ENCODE measurements at places on chromosomes 13 and 19.

- DNase-seq, result no peak
Measured at GRCh38 chr19:5717215-5717935, 2.6 kb downstream of the LONP1 start.

DNA sequence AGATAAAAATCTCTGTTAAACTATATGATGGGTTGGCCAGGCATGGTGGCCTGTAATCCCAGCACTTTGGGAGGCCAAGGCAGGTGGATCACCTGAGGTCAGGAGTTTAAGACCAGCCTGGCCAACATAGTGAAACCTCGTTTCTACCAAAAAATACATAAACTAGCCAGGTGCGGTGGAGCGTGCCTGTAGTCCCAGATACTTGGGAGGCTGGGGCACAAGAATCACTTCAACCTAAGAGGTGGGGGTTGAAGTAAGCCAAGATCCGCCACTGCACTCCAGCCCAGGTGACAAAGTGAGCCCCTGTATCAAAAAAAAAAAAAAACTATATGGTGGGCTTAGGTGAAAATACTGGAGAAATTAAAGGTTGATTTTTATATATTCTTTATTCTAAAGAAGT, 11.3 kb downstream of the TBC1D4 start:
- no peak for DNase-seq

- no peak for DNase-seq
Measured at GRCh38 chr13:43077046-43077445, 53.7 kb downstream of the DNAJC15 start.

DNA sequence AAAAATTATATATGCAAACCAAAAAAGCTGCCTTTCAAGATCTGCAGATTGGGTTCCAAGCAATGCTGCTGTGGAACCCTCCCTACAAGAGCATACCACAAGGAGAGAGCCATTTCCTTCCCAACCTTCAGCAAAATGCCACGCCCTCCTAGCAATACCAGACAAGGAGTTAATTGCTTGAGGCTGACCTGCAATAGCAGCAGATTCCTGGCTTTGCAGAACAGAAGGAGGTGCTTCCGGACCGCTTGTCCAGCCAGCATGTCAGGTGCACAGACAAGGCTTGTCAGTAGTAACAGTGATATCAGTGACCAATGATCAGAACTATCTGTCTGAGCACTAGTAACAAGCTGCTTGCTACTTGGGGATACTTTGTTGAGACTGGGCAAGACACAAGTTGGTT, 301.6 kb downstream of the FGF14 start:
- no peak for DNase-seq

DNA sequence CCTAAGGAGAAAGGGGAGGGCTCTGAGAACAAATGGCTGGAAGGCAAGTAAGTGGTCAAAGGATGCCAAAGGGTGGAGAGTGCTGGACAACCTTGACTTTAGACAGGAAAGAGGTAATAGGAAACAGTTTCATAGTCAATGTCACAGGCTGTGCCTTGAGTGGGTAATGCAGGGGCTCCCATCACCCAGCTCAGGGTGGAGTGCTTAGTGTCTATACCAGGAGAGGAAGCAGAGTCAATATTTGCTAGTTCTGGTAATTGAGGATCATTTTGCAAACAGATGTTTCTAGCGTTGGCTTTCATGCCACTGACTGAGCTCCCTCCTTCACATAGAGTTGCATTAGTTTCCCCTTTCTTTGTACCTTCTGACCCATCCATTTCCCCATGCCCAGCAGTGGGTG, 64.6 kb upstream of the KL start:
- DNase-seq, result no peak

- DNase-seq, result no peak
Measured at GRCh38 chr13:43766725-43767124, 20.0 kb downstream of the ENOX1 start.

DNA sequence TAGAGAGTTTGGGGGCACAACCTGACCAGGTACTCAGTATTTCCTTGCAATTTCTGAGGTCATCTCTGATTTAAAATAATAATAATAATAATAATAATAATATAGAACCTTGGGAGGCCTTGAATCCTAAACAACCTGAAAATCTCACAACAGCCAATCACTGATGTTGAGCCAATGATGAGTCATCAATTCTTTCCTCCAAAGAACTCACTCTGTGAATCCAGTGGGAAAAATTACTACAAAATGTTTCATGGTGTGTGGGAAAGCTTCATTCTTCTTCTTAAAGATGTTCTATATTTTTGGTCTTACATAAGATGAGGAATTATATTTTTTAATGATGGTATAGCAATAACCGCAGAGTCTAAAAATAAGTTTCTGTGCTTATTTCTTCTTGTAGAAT, 594.6 kb downstream of the EFNB2 start:
- no peak for DNase-seq

- DNase-seq, result peak; percentile 71
Measured at GRCh38 chr19:3034656-3035541, 5.8 kb upstream of the TLE2 start.

GRCh38 chr19:2607712-2608601, 94.5 kb downstream of the GNG7 start:
- no peak for DNase-seq

- no peak for DNase-seq
Measured at GRCh38 chr19:30890033-30890432, 459.2 kb downstream of the TSHZ3 start.

DNA sequence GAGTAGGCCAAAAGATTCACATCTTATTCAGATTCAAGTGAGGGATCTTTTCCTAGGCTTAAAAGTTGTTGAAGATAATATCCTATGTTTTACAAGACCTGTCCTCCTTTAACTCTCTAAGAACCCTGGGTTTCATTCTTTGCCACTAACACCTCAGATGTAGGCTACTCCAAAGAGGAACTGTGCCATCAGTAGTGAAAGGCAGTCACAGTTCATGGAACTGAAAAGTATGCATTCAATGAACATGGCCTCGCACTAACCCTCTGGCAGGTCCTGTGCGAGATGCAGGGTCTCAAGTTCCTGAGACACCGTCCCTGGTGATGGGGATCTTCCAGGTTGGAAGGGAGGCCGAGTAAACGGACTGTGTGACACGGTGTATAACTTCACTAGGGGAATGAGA, 4.3 kb downstream of the LGALS14 start:
- no peak for DNase-seq

DNA sequence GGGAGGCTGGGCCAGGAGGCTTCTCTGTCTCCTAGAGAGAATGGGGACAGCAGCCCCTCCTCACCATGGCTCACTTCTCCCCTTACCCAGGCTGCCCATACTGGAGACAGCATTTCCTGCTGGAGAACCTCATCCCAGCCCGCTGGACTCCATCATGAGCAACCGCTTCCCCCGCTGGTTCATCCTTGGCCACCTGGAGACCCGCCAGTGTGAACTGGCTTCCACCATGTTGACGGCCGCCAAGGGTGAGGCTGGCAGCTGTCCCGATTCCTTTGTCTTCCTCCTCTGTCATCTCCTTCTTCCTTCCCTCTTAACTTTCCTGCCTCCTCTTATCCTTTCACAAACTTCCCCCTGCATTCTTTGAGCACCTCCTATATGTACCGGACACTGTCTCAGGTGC, 28.0 kb downstream of the ZSWIM4 start:
- DNase-seq, result no peak

- DNase-seq, result no peak
Measured at GRCh38 chr13:32022311-32022710, 9.3 kb upstream of the FRY start.

- DNase-seq, result peak; percentile 89
Measured at GRCh38 chr13:49858178-49858856, 65.8 kb upstream of the KPNA3 start.

DNA sequence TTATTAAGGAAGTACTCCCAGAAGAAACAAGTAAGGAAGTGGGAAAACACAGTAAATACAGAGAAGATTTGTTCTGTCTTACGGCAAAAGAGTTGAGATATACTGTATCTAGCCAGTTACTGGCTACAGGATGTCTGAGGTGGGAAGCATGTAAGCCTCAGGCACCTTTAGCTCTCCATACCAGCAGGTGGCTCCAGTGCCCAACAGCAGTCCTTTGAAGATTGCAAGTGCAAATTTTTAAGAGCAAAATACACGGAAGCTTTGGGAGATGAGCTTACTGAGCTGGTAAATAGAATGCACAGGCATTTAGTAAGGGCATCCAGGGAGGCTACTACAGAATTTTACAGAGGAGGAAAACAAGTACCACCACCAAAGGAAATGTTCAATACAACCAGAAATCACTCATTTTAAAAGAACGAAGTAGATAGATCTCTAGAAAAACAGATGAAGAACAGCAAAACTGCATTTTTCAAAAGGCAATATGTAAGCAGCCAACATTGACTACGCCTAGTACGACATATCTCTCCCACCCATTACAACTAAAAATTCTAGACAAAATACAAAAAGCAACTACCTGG, 57.9 kb upstream of the VSTM2B start:
- no peak for DNase-seq

DNA sequence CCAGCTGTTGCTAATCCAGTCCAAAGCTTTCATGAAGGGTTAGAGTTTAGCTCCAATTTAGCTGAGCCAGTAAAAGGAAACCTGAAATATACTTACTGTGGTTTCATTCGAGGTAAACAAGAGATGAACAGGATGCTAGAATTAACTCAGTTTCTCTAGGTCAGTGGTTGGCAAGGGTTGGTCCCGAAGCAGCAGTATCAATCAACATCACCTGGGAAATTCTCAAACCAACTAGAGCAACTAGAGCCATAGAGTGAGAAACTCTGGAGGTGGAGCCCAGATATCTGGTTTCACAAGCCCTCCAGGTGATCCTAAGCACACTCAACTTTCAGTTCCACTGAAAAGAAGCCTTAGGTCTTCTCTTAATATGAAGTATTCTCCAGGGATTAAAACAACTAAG, 376.7 kb downstream of the OXGR1 start:
- DNase-seq, result no peak

- no peak for DNase-seq
Measured at GRCh38 chr19:50719566-50719965, at the start of gene SHANK1. SHANK1 (minus strand) TSS chr19:50719802; CDS start chr19:50716919, 2,883 bp downstream.

- no peak for DNase-seq
Measured at GRCh38 chr19:3178973-3179738, 587 bp downstream of the S1PR4 start.

DNA sequence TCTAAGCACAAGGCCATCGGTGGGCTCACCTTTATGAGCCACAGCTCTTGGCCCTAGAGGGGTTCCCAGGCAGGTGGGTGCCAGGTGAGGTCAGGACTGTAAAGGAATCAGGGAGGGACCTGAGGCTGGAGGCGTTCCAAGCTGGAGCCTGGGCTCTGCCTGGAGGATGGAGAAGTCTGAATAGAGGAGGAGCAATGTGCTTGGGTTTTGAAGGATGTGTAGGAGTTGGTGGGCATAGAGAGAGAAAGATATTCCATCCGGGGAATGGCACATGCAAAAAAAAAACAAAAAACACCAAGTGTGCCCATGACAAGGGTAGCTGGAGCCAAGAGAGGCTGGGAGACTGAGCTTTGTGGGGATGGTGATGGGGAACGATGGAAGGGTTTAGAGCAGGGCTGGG, 2.4 kb downstream of the GRIN3B start:
- DNase-seq, result no peak

DNA sequence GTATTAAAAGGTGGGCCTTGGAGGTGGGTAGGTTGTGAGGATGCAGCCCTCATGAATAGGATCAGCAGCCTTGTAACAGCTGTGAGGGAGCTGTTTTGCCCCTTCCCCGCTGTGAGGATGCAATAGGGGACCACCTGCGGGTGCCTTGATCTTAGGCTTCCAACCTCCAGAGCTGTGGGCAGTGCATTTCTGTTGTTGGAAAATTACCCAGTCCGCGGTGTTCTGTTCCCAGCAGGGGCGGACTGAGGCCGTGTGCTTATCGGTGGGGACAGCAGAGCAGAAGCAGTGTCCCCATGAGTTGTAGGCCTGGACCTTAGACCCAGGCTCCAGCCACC, 54.8 kb upstream of the TEX29 start:
- DNase-seq, result no peak

DNA sequence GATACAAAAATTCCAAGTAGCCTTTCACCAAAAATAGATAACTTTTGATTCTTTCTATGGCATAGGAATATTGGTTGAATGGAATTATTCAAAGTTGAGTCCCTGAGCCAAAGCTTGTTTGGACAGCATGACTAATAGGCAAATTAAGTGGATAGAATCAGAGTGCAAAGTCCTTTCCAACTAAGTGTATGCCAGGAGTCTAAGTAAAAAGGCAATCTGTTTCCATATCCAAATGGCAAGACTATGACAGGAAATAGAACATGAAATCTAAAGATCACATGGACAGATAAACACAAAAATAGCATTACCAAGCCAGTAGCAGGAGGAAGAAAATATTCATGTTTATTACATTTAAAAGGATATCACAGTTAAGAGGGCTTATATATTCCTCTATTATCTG, 804.6 kb downstream of the SLITRK6 start:
- peak; percentile 28 for DNase-seq

- DNase-seq, result no peak
Measured at GRCh38 chr19:32289566-32290210, 55.7 kb upstream of the ZNF507 start.

- DNase-seq, result no peak
Measured at GRCh38 chr13:70616847-70617246, 508.6 kb upstream of the KLHL1 start.

DNA sequence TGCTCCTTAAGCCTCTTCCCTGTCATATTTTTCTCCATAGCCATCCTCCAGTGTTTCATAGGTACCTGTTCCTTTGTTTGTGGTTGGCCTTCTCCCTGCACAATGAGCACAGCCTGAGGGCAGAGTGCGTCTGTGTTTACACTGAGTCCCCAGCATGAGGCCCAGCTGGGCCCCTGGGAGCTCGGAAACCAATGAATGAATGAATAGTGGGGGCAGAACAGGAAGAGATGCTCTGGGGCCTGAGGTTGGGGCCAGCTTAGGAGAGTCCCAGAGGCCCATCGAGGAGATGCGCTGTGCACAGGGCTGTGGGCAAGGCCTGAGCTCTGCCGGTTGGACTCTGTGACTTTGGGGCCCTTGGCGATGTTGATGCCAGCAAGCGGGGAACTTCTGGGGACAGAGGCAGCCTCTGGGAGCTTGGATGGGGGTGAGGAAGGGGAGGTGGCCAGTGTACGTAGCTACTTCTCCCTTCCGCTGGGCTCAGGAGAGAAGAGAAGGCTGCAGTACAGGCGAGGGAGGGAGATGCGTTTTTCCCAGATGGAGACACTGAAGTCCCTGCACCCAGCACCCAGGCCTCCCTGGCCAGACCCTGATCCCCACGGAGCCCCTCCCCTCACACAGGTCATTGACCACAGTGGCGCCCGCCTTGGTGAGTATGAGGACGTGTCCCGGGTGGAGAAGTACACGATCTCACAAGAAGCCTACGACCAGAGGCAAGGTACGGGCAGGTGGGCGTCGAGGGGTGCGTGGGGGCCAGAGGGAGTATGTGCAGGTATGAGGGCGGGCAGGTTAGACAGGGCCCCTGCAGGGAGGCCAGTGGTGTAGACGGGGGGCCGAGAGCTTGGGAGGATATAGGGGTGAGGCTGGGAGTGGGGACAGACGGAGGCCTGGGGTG, 5.1 kb downstream of the TBCB start:
- no peak for DNase-seq

GRCh38 chr13:39391761-39392160, 211.2 kb downstream of the LHFPL6 start:
- DNase-seq, result no peak

DNA sequence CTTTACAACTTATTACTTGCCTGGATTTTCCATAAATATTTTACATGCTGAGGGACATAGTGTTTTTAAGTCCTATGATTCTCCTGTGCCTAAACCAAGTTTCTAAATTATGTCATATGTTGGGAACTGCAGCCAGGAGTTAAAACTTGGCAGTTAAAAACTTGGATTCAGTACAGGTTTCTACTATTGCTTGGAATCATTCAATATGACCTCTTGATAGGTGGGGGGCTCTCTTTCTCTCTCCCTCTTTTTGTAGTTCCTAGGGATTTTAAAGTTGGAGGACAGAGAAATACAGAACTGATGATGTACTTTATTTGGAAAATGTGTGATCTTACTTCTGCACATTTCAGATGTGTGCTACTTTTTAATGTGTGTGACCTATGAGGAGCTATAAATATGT, 4.7 kb downstream of the CSNK1A1L start:
- no peak for DNase-seq

Data from astrocyte of the hippocampus (primary cell).